ENCODE measurements at places on chromosomes 3 and 15. TPM values are rescaled to one million over a fixed set of nuclear protein-coding genes. Genes with fewer than 3 reads are reported as not detected.

TMEM45A gene
- total RNA-seq = 53.0 TPM

GPR87 gene
- total RNA-seq = not detected

SI gene
- total RNA-seq = not detected

CAMP gene
- total RNA-seq = not detected

PLSCR4 gene
- total RNA-seq = 44.3 TPM

POMGNT2 gene
- total RNA-seq = 6.5 TPM

CAV3 gene
- not detected for total RNA-seq

PCOLCE2 gene
- 9.7 TPM for total RNA-seq

SLC6A11 gene
- total RNA-seq = not detected

NDN gene
- 3.8 TPM for total RNA-seq

VEPH1 gene
- 1.1 TPM for total RNA-seq

MINDY2 gene
- total RNA-seq = 5.4 TPM

TMC3 gene
- not detected for total RNA-seq

FSIP1 gene
- total RNA-seq = 0.07 TPM

ANKDD1A gene
- total RNA-seq = 0.43 TPM

CATSPER2 gene
- 2.8 TPM for total RNA-seq

FOXB1 gene
- not detected for total RNA-seq

IL12A gene
- total RNA-seq = not detected

SLC12A1 gene
- total RNA-seq = not detected

PAQR9 gene
- 12.7 TPM for total RNA-seq

NOX5 gene
- not detected for total RNA-seq

HEXA gene
- 60.9 TPM for total RNA-seq

CLPX gene
- total RNA-seq = 57.6 TPM

MAP4 gene
- 68.2 TPM for total RNA-seq

GOLGA8M gene
- 0.68 TPM for total RNA-seq

TRPM1 gene
- total RNA-seq = not detected

PLD1 gene
- 18.8 TPM for total RNA-seq

MRPL46 gene
- 38.4 TPM for total RNA-seq

WDR93 gene
- total RNA-seq = not detected

SAMMSON gene
- total RNA-seq = not detected

THRB gene
- 16.5 TPM for total RNA-seq

DUOXA2 gene
- total RNA-seq = not detected

MST1R gene
- 0.37 TPM for total RNA-seq

HIGD2B gene
- total RNA-seq = 0.24 TPM

CHST2 gene
- total RNA-seq = 0.73 TPM

ZIC1 gene
- 1.1 TPM for total RNA-seq

SLC9C1 gene
- total RNA-seq = not detected

SCG3 gene
- total RNA-seq = not detected
